ENCODE measurements at places on chromosomes 11 and 22.

- DNase-seq, result peak; percentile 70
Observed at GRCh38 chr22:39471381-39472141, 14.7 kb downstream of the MGAT3 start.

- DNase-seq, result no peak
Observed at GRCh38 chr22:44424867-44425693, 73.0 kb downstream of the RTL6 start.

- DNase-seq, result no peak
Observed at GRCh38 chr22:27952779-27953178, 33.7 kb upstream of the PITPNB start.

GRCh38 chr11:104679258-104679657 lies 219.0 kb downstream of the CASP12 start:
- no peak for DNase-seq

DNA sequence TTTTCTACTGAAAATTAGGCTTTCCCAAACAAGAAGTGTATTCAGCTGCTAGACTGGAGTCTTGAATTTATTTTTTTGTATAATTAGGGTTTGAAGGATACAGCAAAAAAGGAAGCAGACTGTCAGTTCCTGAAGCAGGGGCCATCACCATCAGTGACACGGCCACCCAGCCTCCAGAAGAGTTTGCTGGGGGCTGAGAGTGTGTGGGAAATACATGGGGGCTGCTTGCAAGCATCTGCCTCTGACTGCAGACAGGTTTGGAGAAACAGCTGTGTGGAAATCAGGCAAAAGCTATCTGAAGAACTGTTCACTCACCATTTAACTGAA lies 23.0 kb downstream of the FZD4 start:
- DNase-seq, result no peak

DNA sequence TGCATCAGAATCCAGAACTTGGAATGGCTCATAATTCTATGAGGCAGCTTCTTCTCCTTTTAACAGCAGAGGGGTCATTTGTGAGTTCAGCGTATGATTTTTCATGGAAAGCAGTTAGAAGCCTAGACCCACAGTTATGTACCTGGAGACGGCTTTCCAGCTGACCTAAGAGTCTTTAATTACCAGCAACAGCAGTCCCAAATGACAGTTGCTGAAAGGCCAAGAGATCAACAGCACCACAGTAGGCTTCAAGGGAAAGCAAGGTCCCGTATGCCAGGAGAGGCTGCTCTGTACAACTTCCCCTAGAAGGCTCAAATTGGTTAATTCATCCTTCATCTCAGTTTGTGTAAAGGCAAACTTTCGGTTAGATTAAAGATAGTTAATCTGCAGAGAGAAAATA lies 363.0 kb downstream of the SOX6 start:
- DNase-seq, result no peak

DNA sequence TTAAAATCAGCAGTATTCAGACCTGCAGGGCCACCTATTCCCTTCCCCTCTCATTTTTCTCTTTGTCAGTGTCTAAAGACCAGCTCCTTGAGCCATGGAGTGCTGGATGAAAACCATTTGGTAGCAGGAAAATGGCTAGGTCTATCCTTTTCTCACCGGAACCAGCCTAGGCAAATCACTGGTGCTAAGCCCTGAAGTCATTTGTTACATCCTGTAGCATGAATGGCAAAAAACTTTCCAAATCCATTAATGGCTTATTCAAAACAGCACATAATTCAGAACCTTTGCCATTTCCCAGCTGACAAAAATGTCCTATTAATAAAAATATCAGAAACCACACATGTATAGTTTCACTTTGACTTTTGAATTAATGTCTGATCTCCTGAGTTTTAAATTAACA lies 209.5 kb upstream of the E2F8 start:
- DNase-seq, result no peak

GRCh38 chr22:41367680-41368542 lies 13.8 kb upstream of the TEF start:
- DNase-seq, result no peak

DNA sequence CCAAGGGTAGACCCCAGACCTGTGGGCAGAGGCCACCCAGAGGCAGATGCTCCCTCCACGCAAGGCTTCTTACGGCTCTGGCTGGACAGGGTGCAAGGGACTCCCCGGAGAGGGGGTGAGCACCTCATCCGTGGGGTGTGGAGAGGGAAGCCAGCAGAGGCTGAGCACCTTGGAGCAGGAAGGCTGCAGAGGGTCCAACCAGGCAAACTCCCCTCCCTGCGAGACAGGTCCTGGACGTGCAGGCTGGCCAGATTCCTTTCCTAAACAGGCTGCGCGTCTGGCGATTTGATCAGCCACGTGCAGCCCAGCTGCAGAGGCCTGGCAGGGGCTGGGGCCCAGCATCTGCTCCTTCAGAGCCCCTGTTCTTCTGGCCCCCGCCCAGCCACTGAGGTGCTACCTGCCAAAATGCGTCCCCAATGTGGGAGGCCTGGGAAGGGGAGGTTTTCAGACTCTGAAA lies 49.3 kb downstream of the WNT11 start:
- DNase-seq, result no peak

DNA sequence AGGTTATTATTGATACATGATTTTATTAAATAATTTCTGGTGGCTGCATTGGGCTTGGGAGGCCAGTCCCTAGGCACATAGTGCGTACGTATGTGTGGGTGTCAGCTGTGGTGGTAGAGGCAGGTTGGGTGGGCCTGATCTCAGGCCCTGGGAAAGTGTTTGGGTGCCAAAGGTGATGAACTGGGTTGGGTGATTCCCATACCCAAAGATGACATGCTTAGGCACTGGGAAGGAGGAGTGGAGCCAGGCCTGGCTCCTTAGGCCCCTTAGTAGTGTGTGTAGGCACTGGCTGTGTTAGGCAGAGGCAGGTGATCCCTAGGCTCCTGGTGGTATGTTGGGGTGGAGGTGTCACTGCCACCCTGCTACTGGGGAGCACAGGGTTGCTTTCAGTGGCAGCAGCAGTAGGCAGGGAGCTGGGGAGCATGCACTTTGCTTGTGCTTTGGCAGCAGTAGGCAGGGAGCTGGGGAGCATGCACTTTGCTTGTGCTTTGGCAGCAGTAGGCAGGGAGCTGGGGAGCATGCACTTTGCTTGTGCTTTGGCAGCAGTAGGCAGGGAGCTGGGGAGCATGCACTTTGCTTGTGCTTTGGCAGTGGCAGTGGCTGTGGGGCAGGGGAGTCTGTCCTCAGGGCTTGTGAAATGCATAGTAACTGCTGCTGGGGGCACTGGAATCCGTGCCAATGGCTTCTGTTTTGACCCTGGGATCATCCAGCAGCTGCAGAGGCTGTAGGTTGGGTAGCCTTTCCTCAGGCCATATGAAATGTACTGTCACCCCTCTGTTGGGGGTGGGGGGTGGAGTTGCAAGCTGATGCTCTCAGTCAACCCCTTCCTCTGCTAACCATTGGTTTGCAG lies 84.4 kb downstream of the RRM1 start:
- no peak for DNase-seq

DNA sequence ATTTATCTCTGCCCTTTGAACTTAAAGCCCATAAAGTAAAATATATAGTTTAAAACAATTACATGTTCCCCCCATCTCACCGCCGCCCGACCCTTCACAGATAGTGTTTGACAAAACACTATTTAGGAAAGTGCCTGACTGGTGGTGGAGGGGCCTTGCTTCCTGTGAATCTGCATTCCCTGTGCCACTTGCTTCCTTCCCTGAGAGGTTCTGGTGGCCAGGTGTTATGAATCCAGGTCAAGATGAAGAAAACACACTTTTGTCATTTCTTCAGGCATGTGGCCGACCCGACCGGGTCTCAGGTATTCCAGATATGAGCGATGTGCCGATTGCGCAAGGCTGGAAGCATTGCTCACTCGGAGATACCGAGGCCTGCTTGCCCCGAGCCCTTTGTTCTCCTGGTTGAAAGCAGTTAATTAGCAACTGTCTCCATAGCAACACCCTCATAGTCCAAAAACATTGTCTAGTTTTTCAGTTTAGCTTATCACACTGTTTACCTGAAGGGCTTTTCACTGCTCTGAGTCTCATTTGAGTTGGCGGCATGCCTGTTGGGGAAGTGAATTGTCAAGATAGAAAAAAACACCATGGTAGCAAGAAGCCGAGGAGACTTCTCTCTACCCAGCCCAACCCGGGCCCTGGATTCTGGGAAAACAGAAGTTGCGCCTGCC lies 128.3 kb downstream of the TEAD1 start:
- DNase-seq, result no peak

- DNase-seq, result no peak
Observed at GRCh38 chr11:92159931-92160330, 64.7 kb upstream of the FAT3 start.

DNA sequence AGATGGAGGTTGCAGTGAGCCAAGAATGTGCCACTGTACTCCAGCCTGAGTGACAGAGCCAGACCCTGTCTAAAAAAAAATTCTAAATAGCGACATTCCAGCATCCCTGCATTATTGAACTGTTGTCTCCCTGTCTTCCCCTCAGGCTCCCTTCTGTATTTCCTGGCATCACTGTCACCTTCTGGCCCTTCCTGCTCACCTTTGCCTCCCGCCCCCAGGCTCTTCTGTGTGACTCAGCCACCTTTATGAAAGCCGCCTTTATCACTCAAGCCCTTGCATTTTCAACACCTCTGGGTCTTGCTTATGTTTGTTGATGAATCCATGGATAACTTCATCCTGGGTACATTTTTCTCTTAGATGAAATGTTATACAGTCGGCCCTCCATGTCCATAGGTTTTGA lies 21.1 kb downstream of the UBASH3B start:
- DNase-seq, result no peak

GRCh38 chr11:27599217-27599616 lies 92.6 kb upstream of the LIN7C start:
- DNase-seq, result no peak

DNA sequence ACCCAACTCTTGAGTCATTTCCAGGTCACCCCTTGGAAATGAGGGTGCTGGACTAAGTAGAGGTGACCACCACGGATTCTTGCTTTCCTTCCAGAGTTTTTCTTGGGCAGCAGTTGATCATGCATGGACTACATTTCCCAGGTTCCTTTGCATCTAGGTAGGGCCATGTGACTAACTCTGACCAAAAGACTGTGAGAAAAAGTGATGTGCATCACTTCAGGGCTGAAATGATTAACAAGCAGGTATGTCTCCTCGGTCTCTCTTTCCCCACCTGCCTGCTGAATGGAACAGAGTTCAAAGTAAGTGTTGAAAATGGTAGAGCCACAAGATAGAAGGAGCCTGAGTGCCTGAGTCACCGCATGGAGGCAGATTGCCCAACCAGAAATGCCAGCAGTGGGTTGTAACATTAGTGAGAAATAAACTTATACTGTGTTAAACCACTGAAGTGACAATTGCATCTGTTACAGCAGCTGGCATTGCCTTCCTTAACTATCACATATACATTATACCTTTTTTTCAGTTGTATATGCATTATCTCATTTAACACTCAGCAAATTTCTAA lies 113.5 kb downstream of the MN1 start:
- DNase-seq, result no peak

DNA sequence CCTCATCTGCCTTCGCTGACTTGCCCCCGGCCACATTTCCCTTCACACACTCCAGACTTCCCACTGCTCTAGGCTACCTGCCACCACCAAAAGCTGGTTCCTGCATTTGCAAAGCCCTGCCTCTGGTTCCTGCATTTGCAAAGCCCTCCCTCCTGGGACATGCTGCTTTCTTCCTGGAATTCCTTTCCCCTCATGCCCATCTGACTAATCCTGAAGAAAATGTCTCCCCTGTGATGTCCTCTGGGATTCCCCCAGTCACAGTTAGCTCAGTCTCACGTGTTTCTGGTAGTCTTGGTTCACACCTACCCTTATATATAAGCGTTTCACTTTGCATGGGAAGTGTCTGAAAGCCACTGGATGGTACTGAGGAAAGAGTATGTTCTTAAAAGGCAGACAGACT lies 206.9 kb downstream of the DBX1 start:
- no peak for DNase-seq

DNA sequence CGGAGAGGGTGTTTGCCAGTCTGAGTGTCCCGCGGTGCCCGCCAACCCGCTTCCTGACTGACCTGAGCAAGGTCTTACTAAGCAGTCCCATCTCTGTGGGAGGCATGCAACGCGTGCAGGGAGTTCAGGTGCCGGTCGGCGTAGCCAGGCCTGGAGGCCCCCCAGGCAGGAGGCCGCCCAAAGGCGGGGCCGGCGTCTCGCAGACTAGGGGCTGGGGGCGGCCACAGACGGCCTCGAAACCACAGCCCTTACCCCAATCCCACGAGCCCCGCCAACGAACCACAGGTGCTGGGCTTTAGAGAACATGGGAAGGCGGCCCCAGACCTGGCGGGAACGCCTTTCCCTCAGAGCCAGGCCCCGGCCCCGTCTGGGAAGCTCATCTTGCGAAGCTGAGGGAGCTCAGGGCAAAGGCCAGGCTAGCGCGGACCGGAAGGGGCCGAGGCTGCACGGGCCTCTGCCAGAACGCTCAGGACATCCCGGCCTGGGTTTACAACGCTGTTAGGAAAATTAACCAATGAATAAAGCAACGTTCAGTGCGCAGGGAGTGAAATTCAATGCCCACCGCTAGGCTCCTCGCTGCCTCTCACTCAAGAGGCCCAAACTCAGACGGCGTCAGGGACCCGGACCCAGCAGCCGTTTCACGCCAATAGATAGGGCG lies 2.1 kb upstream of the MTFP1 start:
- no peak for DNase-seq

- no peak for DNase-seq
Observed at GRCh38 chr22:38455530-38456271, 702 bp upstream of the KCNJ4 start.

DNA sequence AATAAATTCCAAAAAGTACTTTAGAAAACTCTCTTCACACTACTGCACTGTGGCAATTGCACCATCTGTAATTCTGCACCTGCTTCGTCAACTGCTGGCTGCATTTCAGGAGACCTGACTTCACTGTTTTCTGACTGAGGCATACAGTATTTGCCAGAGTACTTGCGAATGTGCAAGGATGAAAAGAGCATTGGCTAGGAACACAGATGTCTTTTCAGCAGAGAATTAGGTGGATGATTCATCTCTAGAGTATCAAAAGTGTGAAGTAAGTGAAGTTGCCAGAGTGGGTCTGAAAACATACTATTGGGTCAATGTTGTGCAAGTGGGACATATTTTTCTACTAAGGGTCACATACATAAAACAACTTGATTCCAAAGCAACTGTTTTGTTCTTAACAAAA lies 427.5 kb upstream of the CCDC90B start:
- DNase-seq, result no peak

DNA sequence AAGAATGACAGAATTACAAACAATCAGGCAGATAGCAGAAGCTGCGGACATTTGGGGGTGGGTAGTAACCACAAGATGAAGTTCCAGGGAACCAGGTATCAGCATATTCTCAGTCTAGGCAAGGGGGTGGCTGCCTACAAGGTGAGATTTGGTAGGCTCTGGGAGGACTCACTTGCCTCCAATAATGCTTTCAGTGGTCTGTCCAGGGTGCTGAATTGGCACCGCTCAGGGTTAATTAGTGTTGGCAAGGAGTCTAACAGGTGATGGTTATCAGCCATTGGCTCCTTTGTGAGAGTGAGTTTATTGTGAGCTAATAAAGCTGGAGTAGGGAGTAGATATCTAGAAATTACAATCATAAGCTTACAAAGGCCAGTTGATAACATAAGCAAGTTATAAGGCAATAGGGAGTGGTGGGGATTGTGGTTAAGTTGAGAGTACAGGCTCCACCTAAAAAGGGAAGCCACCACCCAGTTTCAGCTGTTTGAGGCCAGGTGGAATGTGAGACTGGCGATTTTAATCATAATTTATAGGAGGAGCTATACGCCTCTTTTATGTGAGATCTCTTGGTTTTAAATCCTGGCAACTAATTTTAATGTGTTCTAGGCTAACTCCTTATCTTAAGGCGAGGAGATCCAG lies 320.5 kb downstream of the MIAT start:
- DNase-seq, result no peak

GRCh38 chr11:119481667-119482400 lies 58.9 kb upstream of the THY1 start:
- DNase-seq, result no peak

GRCh38 chr11:34624069-34624468 lies 3.2 kb downstream of the EHF start:
- DNase-seq, result peak; percentile 36

Measured in GM13977 (cell line).